ENCODE measurements at places on chromosomes 2 and 18. TPM values are rescaled to one million over a fixed set of nuclear protein-coding genes. Genes with fewer than 3 reads are reported as not detected.

GRCh38 chr2:159044804-159045286, 76.4 kb downstream of the TANC1 start:
- H3K27me3 ChIP-seq = no peaks in the 10 kb centered on the region
- H3K4me1 ChIP-seq = peaks cover 7% of the 10 kb centered on the region
- peak overlapping the region; percentile 38 for H3K27ac ChIP-seq
- DNase-seq = no peak
- no peak overlapping the region for H3K4me3 ChIP-seq

GRCh38 chr2:83162421-83162820, 1296.7 kb downstream of the SUCLG1 start:
- DNase-seq = no peak
- H3K4me1 ChIP-seq = no peaks in the 10 kb centered on the region
- H3K27ac ChIP-seq = no peak overlapping the region
- no peaks in the 10 kb centered on the region for H3K27me3 ChIP-seq
- H3K36me3 ChIP-seq = no peaks in the 10 kb centered on the region
- no peak overlapping the region for H3K4me3 ChIP-seq

GRCh38 chr18:51149670-51150069, 47.8 kb downstream of the MEX3C start:
- no peaks in the 10 kb centered on the region for H3K27me3 ChIP-seq
- no peaks in the 10 kb centered on the region for H3K36me3 ChIP-seq
- H3K27ac ChIP-seq = no peak overlapping the region
- DNase-seq = no peak
- H3K4me1 ChIP-seq = no peaks in the 10 kb centered on the region

DNA sequence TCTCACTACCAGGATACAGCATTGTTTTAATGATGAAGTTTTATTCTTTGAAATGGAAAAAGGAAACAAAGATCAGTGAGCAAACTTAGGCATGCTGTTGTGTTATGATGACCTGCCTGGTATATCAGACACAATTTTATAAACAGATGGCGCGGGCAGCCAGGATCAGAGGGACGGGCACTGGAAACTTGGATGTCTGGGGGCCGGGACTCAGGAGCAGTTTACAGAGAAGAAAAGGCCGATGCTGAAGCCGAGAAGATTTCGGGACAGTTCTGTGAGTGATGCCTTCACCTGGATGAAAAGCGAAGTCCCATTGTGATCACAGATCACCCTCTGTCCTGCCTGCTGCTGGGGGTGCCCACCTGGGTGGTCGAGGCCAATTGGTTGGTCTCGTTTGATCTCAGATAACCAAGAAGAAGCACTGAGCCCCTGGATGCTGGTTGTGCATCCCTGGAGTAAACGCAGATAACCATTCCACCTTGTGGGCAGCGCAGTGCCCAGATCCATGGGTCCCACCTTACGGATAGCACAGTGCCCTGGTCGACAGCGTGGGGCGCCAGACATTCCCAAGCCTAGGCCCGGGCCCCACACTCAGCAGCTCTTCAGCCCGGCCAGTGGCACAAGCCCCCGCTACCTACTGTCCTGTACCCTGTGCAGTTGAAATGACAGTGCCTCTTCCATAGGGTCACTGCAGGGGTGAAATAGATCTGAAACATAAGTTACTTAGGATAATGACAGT, 182.9 kb upstream of the TPO start:
- H3K4me1 ChIP-seq = no peaks in the 10 kb centered on the region
- H3K27ac ChIP-seq = no peak overlapping the region
- no peak for DNase-seq
- H3K36me3 ChIP-seq = no peaks in the 10 kb centered on the region
- no peak overlapping the region for H3K4me3 ChIP-seq
- H3K27me3 ChIP-seq = no peaks in the 10 kb centered on the region

DNA sequence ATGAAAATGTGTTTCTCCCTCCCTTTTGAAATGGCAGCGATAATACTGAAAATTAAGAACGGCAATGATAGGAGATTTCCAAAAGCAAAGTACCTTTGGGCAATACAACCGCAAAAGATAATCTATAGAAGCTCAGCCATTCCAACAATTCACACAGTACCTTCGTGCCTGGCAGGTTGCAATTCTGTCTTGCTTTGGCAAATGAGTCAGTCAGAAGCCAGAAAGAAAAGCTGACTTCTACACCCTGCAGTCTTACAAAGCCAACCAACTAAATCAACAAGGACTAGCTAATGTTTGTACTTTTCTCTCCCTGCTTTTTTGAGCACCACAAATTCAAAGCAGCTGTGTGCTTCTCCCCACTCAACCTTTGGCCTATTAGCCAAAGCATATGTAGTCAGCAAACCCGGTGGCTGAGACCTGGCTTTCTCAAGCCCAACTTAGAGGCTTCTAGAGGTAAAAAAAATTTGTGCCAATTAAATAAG, 25.7 kb upstream of the ID2 start:
- DNase-seq = no peak
- no peaks in the 10 kb centered on the region for H3K4me1 ChIP-seq
- no peaks in the 10 kb centered on the region for H3K27me3 ChIP-seq
- no peak overlapping the region for H3K27ac ChIP-seq

- DNase-seq = no peak
- H3K4me1 ChIP-seq = no peaks in the 10 kb centered on the region
- no peaks in the 10 kb centered on the region for H3K27me3 ChIP-seq
Measured at GRCh38 chr18:13622751-13623150, 103.6 kb downstream of the FAM210A start.

- no peak for DNase-seq
- H3K27ac ChIP-seq = no peak overlapping the region
- H3K36me3 ChIP-seq = no peaks in the 10 kb centered on the region
- no peaks in the 10 kb centered on the region for H3K27me3 ChIP-seq
- H3K4me1 ChIP-seq = no peaks in the 10 kb centered on the region
Measured at GRCh38 chr2:72108121-72108520, 39.5 kb downstream of the CYP26B1 start.

- no peak overlapping the region for H3K27ac ChIP-seq
- H3K4me1 ChIP-seq = no peaks in the 10 kb centered on the region
- H3K36me3 ChIP-seq = no peaks in the 10 kb centered on the region
- no peaks in the 10 kb centered on the region for H3K27me3 ChIP-seq
- no peak overlapping the region for H3K4me3 ChIP-seq
Measured at GRCh38 chr2:101809698-101810097, 112.2 kb downstream of the MAP4K4 start.

DNA sequence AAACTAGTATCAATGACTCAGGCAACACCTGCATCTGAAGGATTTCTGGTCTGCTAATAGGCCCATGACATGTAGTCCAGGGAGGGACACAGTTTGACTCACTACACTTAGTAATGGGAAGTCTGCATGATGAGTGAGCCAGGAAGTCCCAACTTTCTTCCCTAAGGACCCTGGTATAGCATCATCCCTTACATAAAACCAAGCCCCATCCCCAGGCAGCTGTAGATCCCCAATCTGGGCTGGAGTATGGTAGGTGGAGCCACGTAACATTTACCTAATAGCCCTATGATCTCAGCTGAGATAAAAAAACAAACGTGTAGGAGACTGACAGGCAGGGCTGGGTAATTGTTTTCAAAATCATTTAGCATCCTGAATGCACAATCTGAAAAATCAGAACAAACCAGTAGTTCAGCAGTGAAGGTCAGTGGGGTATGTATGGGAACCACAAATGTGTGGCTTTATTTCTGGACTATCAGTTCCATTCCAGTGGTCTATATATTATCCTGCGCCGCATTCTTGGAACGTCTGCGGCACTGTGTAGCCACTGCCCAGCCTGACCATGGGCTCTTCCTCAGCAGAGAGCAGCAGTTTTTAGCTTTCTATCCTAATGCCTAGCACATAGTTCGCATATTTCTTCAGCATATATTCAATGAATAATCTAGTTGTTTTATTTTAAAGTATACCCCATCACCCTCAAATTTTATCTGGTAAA, 33.5 kb downstream of the EPB41L3 start:
- no peak overlapping the region for H3K4me3 ChIP-seq
- H3K4me1 ChIP-seq = no peaks in the 10 kb centered on the region
- no peaks in the 10 kb centered on the region for H3K36me3 ChIP-seq
- no peak for DNase-seq
- no peaks in the 10 kb centered on the region for H3K27me3 ChIP-seq

DNA sequence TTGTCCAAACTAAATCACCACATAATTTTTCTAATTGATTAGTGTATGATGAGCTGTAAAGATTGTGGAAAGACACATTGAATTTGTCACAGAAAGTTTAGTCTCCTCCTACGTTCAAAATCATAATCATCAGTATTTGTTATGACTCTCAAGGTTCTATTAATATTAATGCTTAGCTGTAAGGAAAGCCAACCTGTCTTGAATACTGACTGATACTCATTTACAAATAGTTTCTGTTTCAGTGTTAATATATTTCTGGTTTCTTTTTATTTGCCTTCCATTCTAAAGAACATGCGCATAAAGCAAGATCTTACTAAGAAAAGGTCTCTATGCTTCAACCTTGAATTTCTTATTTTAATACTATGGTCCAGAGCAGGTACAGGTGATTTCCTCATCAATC, 55.1 kb downstream of the CPS1 start:
- H3K27me3 ChIP-seq = no peaks in the 10 kb centered on the region
- H3K36me3 ChIP-seq = no peaks in the 10 kb centered on the region

DNA sequence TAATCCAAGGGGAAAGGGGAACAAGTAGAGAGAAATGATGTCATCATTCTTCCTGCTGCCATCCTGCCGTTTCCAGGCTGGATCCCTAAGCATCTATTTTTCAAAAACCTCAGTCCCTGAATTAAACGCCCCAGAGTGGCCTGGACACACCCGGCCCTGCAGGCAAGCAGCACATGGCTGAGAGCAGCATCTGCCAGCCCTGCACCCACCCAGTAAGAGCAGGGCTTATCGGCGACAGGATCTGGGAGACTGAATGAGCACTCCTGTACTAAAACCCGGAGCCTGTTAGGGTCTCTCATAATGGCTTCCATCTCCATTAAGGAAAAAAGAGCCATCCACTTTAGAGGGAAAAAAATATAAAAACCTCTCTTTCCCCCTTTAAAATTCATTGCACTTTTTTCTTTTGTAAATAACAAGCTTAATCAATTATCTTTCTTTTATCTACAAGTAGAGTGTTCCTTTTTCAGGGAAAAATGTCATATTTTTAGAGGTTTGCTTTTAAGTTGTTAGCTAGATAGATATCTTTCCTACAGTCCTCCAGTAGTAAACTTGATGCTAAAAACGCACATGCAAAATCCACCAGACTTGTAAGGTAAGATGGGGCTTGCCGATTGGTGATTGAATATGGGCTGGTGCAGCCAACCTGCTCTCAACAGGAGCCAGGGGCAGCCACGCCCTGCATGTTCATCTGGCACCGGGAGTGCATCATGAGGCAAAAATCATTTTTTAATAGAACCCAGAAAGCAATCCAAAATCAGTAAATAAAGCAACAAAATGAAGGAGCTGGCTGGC, 457.8 kb downstream of the EIPR1 start:
- no peak overlapping the region for H3K4me3 ChIP-seq
- H3K36me3 ChIP-seq = no peaks in the 10 kb centered on the region
- no peaks in the 10 kb centered on the region for H3K27me3 ChIP-seq

GRCh38 chr2:17076533-17076932, 410.9 kb upstream of the CYRIA start:
- no peak overlapping the region for H3K27ac ChIP-seq
- H3K36me3 ChIP-seq = no peaks in the 10 kb centered on the region
- no peaks in the 10 kb centered on the region for H3K4me1 ChIP-seq
- H3K27me3 ChIP-seq = no peaks in the 10 kb centered on the region
- DNase-seq = no peak

DNA sequence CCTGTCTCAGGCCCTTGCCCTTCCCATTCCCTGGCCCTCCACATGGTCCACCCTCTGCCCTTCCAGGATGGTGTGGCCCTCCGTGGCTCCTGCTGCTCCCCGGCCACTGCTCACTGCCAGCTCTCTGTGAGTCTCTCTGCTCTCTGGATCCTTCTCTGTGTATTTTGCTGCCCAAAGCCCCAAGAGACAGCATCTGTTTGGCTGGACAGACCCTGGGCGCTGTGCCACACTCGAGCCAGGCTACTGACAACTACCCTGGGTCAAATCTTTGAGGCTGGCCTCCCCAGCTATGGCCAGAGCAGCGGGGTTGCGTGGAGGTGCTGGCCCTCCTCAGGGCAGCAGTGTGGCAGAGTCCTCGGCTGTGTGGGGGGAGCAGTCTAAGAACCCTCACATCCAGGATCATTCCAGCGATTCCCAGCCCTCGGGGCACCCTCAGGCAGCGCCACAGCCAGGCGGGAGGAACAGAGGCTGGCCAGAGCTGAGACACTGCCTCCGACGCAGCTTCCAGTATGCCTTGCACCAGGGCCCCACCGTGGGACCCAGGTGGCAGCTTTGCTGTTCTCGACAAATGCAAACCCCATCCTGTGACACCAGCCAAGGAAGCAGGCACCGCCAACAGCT, 139.4 kb upstream of the GLI2 start:
- no peak overlapping the region for H3K27ac ChIP-seq
- H3K27me3 ChIP-seq = no peaks in the 10 kb centered on the region
- no peaks in the 10 kb centered on the region for H3K4me1 ChIP-seq
- peak; percentile 75 for DNase-seq
- no peak overlapping the region for H3K4me3 ChIP-seq

- no peaks in the 10 kb centered on the region for H3K36me3 ChIP-seq
- H3K27me3 ChIP-seq = no peaks in the 10 kb centered on the region
- H3K4me3 ChIP-seq = no peak overlapping the region
- DNase-seq = no peak
- no peak overlapping the region for H3K27ac ChIP-seq
- no peaks in the 10 kb centered on the region for H3K4me1 ChIP-seq
Measured at GRCh38 chr2:222521099-222521498, 96.8 kb downstream of the SGPP2 start.

- no peak overlapping the region for H3K27ac ChIP-seq
- no peak for DNase-seq
- no peaks in the 10 kb centered on the region for H3K36me3 ChIP-seq
- H3K4me1 ChIP-seq = no peaks in the 10 kb centered on the region
Measured at GRCh38 chr2:45330108-45330507, 281.0 kb downstream of the SRBD1 start.

GRCh38 chr2:138499684-138500083, 1.9 kb upstream of the SPOPL start:
- no peaks in the 10 kb centered on the region for H3K36me3 ChIP-seq
- H3K27ac ChIP-seq = no peak overlapping the region
- H3K4me1 ChIP-seq = peaks cover 2% of the 10 kb centered on the region
- peaks cover 2% of the 10 kb centered on the region for H3K27me3 ChIP-seq
- H3K4me3 ChIP-seq = no peak overlapping the region

DNA sequence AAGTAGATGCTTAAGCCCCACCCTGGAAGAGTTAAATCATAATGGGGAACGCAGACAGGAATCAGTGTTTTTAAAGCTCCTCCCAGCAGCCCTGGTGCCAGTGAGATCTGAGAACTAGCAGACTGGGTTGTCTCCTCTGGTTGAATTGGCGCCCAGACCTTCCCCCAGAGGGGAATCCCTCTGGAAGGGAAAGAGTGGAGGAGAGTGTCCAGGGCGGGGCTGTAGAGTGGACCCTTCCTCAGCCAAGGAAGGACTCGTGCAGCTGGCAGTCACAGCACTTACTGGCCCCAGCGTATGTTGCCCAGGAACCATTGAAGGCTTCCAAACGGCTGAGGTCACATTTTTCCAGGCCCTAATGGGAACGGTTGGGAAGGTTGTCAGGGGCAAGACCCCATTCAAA, 62.5 kb downstream of the TGOLN2 start:
- H3K36me3 ChIP-seq = no peaks in the 10 kb centered on the region
- H3K4me3 ChIP-seq = no peak overlapping the region
- no peaks in the 10 kb centered on the region for H3K27me3 ChIP-seq

SLC30A3 gene
- total RNA-seq = 0.78 TPM

LTBP1 gene
- 551 TPM for total RNA-seq

KLHL30 gene
- 8.8 TPM for total RNA-seq

RAB12 gene
- total RNA-seq = 47.7 TPM

PARD6G gene
- total RNA-seq = 4.1 TPM

CNDP1 gene
- total RNA-seq = 0.49 TPM

UBE2F gene
- 42.5 TPM for total RNA-seq

TLX2 gene
- not detected for total RNA-seq

C2orf66 gene
- 0.19 TPM for total RNA-seq
